ENCODE measurements at places on chromosomes 2 and 18.
A peak's percentile ranks its signal among the peaks of the same experiment; 100 is the strongest.

DNA sequence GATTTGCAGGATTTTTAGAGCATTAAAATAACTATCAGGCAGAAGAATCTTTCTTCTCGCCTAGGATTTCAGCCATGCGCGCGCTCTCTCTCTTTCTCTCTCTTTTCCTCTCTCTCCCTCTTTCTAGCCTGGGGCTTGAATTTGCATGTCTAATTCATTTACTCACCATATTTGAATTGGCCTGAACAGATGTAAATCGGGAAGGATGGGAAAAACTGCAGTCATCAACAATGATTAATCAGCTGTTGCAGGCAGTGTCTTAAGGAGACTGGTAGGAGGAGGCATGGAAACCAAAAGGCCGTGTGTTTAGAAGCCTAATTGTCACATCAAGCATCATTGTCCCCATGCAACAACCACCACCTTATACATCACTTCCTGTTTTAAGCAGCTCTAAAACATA, 137.0 kb downstream of the MEIS1 start:
- DNase-seq: no peak

- DNase-seq: no peak
Measured at GRCh38 chr2:206275312-206276055, 1.0 kb downstream of the ZDBF2 start.

DNA sequence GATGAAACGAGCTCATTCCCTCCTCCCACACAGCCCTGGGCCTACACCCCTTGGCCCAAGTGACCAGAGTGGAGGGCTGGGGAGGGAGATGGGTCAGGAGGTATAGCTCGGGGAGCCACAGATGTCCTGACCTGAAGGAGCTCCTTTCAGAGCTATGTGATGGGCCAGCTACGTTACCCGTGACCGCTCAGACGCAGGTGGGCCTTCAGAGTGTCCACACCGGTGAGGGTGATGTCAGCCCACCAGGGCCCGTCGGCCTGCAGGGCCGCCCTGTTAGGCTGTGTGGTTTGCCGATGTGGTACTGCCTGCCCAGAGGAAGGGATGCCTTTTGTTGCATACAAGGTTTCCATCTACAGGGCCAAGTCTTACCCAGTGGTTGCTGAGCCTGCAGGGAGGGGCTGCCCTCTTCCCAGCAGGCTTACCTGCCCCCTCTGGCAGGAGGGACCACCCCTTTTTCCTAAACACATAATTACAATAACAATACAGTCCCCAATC, 41.8 kb upstream of the FOSL2 start:
- no peak for DNase-seq

DNA sequence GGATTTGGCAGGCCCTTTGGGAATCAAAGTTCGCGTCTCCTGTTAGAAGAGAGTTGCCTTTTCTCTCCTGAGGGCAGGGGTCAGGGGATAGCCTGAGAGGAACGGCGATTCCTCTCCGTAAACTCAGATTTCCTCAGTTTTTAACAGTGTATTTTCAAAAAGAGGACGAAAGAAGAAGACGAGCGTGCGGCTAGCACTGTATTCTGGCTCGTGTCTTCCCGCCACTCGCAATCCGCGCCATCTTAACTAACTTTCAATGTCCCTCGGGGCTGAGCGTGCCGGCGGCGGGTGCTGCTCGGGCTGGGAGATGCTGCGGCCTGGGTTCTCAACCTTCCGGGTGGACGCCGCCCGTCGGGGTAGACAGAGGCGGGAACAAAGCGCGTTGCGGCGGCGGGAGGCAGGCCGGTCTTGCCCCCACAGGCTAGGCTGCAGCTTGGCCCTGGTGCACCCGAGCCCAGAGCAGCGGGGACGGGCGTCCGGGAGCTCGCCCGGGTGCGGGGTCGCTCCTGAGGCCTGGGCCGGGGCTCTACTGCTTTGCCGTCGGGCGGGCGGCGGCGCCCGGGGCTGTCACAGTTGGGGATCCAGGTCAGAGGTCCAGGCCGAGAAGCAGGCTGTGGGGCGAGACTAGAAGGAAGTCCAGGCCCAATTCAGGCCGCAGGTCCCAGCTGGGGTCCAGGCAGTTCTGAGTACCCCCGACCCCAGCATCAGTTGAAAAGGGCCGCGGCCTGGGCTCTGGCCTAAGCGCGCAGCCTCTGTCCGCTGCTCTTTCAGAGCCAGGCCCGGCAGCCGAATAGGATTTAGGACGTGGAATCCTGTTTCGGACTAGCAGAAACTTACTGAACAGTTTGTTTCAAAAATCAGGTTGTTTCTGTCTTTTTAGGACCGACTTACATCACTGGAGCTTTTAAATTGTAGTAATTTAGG, 11.8 kb downstream of the TBR1 start:
- DNase-seq: peak; percentile 21

- no peak for DNase-seq
Measured at GRCh38 chr2:5521461-5521860, 170.7 kb upstream of the SOX11 start.
